ENCODE measurements at places on chromosomes 5 and 9.

GRCh38 chr5:164188733-164189148 lies 683.3 kb downstream of the MAT2B start:
- DNase-seq: no peak

GRCh38 chr5:91272858-91273257 lies 110.3 kb downstream of the ARRDC3 start:
- DNase-seq: no peak

DNA sequence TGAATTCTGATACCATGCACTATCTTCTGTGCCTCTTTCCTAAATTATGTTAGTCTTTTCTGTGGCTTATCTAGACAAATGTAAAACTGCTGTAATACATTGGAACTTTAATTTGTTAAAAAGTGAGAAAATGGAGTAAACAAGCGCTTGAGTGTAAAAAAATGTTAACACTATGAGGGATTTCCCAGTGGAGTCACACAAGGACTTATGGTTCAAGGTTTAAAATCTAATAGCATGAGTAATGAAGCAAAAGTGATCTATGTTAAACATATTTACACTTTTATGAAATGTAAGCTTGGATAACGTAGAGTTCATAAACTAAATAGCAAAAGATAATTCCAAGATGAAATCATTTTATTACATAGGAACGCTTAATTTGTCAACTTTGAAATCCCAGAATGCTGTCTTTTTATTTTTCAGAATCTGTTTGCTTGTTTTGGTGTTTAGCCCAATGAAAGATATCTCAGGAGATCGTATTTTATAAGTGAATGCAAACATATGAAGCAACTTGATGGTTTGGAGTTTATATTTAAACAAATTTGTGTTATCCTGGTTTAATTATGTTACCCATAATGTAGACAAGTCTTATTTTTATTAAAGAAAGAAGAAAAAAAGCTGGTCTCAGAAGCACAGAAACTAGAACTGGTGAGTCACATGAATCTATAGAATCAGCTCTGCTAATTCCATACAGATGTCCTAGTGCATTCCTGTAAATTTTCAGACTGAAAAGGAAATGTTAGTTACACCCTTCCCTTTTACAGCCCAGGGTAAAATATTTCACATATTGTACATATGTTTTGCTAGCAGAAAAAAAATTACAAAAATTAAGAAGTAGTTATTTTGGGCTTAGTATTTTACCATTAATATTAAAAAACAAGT lies 34.2 kb upstream of the FBN2 start:
- DNase-seq: no peak

GRCh38 chr5:89871906-89872305 lies 537.6 kb downstream of the CETN3 start:
- no peak for DNase-seq

DNA sequence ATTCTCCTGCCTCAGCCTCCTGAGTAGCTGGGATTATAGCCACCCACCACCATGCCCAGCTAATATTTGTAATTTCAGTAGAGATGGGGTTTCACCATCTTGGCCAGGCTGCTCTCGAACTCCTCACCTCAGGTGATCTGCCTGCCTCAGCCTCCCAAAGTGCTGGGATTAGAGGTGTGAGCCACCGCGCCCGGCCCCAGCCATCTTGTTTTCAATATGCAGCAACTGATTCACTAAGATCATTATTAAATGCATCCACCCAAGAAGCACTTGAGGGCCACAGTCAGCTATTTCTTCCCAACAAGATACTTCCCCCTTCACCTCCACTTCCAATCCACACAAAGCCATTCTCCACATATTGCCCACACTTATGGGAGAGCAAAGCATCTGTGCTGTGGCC lies 115.8 kb downstream of the BNC2 start:
- DNase-seq: no peak

DNA sequence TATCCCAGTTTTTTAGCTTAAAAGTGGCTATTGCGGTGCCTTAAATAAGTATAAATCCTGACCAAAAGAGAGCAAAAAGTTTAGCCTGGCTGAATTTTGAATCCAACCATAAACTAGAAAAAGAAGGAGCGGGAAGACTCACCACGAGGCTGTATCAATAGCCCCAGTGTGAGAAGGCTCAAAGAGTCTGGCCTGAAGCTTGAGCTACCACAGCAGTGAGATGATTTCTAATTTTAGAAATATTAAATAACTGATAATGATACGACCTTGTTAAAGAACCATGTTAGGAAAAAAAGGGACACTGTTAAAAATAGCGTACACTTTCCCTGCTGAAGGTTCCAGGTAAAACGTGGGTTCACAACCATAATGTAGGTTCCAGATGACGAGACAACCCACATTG lies 134.1 kb upstream of the ZNF462 start:
- no peak for DNase-seq

DNA sequence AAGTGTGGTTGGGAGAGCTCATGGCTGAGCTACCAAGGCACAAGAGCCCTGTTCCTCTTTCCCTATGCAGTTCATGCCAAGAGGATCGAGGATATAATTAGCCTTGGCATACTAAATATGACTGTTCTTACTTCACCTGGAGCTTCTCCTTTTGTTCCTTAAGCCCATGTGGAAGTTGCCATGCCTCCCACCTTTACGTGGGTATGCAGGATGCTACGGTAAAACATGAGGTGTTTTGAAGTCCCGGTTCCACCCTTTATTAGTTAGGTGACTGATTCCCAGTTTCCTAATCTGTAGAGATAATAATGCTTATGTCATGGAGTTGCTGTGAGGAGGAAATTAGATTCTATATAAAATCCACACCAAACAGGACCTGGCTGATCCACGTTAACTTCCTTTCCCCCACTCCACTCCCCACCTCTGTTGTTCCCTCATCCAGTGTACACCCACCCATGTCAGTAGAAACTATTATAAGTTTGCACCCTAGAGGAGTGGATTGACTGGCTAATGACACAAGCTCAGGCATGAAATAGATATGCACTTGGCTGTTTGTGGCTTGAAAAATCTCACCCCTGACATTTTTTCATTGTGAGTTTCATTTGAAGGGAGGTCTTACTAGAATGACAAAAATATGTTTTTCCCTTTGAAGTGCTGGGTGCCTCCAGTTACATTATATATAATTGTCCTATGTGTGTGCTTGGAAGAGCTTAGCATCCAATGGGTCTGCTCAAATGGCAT lies 36.8 kb upstream of the SHOC1 start:
- no peak for DNase-seq

GRCh38 chr9:16809912-16810610 lies 60.4 kb downstream of the BNC2 start:
- no peak for DNase-seq

DNA sequence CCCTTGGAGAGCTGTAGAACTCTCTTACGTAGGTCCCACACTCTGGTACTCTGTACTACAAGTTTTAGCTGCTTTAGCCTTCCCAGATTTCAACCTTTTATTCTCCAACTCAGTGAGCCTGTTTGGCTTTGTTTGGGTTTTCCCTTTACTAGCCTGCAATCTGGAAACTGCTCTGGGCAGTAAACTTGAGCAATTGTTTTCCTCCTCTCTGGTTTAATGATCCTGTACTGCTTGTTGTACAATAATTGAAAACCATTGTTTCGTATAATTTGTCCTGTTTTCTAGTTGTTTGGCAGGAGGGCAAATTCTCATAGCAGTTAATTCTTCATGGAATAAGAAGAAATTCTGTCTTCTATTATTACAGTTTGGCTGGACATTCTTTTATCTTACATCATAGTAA lies 62.8 kb upstream of the TLX3 start:
- no peak for DNase-seq

- DNase-seq: no peak
Measured at GRCh38 chr9:87718852-87719612, 6.9 kb upstream of the CTSL start.

DNA sequence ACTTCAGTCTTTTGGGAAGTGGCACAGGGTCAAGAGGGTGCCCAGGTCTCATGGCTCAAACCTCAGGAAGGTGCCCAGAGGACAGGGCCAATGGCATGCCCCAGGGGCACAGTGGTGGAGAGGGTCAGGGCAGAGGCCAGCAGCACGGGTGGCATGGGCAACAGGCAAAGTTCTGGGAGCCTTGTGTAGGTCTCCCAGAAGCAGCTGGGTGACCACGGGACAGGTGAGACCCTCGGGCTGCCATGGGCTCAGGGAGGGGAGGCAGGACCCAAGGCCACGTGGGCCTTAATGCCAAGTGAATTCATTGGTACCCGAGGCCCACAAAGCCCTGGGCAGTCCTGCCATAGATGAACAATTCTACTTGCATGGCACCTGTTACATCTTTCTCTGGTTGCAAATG lies 72.4 kb upstream of the ADAMTS2 start:
- DNase-seq: no peak

DNA sequence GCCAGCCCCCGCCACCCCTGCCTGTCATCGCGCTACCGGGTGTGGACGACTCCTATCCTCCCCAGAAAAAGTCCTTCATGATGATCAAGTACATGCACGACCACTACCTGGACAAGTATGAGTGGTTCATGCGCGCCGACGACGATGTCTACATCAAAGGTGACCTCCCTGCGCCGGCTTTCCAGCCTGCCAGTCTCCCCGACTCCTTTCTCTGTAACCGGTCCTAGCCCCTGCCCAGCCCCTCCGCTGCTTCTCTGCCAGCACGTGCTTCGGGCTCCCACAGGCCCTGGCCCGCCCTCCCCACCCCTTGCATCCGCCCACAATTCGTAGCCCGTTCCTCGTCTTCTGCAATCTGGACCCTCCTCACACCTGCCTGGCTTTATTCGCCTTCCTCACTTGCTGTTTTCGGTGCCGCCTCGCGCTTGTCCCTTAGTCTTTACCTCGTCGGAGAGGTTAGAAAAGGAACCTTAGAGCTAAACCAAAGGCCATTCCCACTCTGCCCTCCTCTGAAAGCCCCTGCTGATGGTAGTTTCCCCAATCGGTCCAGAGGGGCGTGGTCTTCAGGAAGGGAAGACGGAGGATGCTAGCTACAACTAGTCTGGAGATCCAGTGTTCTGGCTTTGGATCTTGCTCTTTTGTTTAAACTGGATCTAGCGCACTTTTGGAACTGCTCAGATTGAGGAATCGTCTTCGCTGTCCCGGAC lies 1.4 kb downstream of the CHSY3 start:
- DNase-seq: no peak

- DNase-seq: no peak
Measured at GRCh38 chr5:143064676-143065075, 294.5 kb downstream of the ARHGAP26 start.

DNA sequence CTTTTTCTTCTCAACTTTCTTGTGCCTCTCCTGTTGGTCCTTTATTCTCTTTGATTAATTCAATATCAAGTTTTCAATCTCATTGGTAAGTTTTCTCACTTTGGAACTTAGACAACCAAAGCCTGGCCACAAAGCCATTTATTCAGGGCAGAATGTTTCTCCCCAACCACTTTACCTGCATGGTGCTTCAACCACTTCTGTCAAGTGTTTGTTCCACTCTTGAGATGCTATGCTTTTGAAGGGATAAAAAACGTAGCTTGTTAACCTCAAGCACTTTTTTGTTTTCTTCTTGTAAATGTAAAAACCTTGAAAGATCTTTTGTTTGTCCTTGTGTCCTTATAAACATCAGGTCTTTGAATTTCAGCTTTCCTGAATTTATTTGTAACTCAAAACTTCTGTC lies 966.7 kb downstream of the MAT2B start:
- no peak for DNase-seq

Measured in vagina (tissue), 2 donors.